ENCODE measurements at places on chromosomes 6 and 20.

DNA sequence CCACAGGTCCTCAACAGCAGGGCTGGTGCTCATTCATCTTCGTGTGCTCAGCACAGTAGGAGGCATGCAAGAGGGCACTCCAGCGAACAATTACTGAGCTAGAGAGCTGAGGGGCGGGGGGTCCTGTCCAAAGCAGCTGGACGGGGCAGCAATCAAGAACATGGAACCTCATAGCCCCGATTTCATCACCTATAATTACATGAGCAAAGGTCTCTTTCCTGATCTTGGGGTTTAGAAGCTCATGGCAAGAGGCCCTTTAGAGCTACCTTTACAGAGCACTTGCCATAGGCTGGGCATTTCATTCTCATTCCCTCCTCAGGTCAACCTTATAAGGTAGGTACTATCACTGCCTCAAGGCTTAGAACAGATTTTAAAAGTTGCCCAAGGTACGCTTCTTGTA lies 10.4 kb downstream of the MOCS1 start:
- no peak for DNase-seq

GRCh38 chr6:36050947-36051710 lies 23.5 kb downstream of the MAPK14 start:
- no peak for DNase-seq

GRCh38 chr20:43477193-43477592 lies 19.5 kb downstream of the SRSF6 start:
- DNase-seq = no peak

DNA sequence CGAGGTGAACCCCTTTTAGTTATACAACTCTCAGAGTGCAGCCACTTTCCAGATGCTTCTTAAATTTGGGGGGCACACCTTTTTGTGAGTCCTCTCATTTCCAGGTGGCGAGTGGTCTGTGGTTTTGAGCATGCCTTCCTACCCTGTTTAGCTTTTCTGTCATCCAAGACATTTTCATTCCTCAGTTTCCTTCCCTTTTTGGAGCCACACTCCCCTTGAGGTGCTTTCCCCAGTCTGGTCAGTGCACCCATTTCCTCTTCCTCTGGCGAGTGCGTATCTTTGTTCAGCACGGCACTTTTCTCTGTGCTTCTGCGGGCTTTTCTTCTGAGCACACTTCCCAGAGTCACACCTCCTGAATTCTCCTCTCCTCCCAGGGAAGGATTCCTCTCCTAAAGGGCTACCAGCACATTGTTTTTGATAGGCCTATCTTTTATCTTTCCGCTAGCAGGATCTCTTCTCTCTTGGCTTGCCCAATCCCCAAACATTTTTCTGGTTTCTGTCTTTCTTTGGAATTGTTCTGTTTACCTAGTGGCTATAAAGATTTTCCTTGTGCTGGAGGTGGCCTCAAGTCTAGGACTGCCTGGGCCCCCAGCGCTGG lies 1.4 kb downstream of the PHF20 start:
- DNase-seq = peak; percentile 22

- DNase-seq = peak; percentile 76
Measured at GRCh38 chr6:73388800-73389512, 5.7 kb upstream of the DDX43 start.

- peak; percentile 60 for DNase-seq
Measured at GRCh38 chr6:28941684-28942448, 18.1 kb upstream of the TRIM27 start.

DNA sequence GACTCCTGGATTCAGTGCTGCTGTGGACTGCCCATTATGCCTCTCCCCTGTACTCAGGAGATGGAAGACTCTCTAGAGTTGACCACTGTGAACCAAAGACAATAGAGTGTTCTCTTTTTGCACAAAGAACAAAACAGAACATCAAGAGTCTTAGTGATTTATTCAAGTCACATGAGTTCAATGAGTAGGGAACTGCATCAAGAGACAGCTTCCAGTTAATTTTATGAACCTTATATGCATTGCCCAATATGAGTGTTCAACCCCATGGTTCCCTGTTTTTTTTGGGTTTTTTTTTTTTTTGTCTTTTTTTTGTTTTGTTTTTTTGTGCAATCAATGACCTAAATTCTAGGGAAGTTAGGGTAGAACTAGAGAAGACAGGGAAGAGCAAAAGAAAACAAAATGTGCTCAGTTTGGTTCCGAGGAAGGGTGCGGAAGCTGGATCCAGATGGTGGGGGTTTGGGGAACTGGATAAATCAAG lies 224.3 kb downstream of the MAFB start:
- no peak for DNase-seq

DNA sequence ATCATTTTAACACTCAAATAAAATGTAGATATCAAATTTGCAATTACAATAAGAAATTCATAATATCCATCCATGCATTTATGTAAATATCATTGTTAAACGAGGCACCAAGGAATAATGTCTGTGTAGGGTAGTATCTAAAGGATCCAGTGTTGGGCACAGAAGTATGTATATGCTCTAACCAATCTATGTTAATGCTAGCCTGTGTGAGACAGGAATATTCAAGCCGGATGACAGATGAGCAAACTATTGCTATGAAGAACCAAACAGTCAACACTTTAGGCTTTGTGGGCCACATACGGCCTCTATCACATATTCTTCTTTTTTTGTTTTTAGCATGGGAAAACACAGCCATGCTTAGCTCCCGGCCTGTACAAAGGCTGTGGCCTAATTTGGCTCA lies 45.0 kb downstream of the HUS1B start:
- no peak for DNase-seq

- no peak for DNase-seq
Measured at GRCh38 chr6:167073679-167074274, 49.1 kb upstream of the CCR6 start.

- no peak for DNase-seq
Measured at GRCh38 chr6:147972448-147972847, 370.2 kb upstream of the SASH1 start.

DNA sequence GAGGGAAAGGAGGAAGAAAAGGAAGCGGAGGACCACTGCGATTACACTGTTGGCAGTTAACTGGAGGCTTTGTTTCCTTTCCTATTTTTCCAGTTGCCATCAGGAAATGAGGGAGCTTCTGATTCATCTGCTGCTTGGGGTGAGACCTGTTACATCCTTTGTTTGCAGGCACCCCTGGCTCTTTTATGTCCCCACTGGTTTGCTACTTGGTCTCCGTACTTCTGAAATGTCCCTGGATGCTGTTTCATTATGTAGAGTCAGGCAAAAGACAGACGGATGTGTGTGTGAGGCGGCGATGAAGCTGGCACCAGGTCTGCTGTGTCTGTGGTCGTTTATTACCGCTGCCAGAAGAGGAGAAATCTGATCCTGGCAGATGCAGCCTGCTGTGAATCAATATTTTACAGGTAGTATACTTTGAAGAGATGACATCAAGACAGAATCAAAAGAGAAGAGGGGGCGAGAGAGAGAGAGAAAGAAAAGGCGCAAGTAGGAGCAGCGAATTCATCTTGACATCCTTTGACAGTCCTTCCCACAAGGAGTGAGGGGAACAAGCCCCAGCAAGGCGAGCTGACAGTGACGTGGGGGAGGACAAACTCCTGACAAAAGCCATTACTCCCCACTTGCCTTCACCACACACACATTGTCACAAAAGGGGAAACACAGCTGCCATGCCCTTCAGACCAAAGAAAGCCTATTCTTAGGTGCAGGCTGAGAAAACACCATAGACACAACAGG lies 145.9 kb upstream of the FBXL4 start:
- DNase-seq = no peak

DNA sequence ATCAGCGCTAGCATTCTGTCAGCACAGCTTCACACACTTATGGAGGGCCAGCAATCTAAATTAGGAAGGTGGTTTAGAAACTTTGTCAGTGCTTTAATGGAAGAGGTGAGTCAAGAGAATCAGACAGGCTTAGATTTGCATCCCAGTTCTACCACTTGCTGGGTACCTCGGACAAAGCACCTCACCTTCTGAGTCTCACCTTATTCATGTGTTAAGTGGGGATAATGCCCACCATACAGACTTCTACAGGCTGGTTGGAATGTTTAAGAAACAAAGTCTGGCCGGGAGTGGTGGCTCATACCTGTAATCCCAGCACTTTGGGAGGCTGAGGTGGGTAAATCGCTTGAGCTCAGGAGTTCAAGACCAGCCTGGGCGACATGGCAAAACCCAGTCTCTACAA lies 12.2 kb upstream of the STK35 start:
- no peak for DNase-seq

GRCh38 chr6:85458782-85459181 lies 8.9 kb downstream of the NT5E start:
- no peak for DNase-seq

GRCh38 chr6:1745814-1746213 lies 136.1 kb downstream of the FOXC1 start:
- no peak for DNase-seq

DNA sequence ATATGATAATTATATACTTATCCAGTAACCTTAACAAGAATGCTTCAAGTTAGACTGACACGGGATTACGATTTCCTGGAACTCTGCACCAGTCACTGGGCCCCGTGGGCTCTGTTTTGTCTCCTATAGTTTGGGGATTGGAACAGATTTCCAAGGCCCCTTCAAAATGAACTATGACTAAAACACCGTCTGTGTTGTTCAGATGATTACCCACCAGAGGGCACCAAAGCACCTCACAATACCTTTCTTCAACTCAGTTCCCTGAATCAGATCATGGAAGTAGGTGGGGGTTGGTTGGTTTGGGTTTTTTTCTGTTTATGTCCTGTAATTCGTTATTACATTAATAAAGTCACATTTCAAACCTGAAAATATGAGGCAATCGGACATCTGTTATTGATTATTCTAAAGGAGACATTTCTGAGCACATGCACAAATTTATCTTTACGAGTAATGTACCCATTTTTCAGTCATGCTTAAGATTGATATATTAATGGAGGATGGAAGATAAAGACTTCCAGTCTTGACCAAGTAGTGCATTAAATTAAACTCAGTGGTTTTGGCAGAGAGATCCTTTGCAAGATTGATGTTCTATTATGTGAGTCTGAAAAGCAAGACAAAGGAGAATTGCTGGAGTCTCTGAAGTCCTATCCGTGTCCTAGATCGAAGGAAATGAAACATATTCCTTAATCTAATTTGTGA lies 112.0 kb upstream of the COL21A1 start:
- peak; percentile 63 for DNase-seq

DNA sequence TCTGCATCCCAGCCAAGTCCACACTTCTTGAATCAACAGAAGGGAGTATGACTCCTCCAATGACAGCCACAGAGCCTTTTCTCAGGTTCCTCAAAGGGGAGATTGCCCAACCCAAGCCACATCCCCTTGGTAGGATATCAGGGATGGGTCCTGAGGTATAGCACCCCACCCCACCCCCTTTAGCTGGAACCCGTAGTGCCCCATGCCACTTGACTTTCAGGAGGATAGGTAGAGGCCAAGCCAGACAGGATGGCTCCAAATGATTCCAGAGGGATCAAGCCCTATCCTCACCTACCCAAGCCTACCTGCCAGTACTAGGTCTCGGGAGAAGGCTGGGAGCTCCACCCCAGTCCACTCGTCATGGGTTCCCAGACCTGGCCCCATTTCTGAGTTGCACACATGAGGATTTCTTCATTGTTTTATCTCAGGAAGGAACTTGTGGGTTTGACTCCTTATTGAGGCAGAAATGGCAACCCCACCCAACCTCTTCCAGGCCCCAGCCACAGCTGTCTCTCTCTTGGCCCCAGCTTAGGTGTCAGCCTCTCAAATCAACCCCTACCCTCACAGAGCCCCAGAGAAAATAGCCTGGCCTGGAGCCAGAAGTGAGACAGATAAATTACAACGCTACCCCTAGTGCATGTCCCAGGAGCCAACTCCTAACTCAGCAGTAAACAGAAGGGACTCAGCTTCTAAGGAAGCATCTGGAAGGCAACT lies 3.6 kb downstream of the CCND3 start:
- no peak for DNase-seq

DNA sequence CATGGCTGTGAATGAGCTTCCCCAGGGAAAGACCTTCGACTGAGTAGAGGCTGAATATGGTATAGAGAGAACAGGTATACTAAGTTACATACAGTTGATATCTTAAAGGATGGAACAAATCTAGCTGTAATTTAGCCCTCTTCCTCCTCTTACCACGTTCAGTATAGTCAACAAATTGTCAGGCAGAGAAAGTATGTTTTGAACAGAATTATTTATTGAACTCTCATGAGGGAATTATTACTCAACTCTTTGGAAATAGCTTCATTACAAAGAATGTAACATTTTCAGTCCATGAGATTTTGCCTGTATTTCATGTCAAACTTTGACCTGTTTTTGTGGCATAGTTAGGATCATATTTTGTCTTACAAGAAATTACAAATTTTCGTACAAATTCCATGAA lies 63.0 kb downstream of the SH3BGRL2 start:
- no peak for DNase-seq

DNA sequence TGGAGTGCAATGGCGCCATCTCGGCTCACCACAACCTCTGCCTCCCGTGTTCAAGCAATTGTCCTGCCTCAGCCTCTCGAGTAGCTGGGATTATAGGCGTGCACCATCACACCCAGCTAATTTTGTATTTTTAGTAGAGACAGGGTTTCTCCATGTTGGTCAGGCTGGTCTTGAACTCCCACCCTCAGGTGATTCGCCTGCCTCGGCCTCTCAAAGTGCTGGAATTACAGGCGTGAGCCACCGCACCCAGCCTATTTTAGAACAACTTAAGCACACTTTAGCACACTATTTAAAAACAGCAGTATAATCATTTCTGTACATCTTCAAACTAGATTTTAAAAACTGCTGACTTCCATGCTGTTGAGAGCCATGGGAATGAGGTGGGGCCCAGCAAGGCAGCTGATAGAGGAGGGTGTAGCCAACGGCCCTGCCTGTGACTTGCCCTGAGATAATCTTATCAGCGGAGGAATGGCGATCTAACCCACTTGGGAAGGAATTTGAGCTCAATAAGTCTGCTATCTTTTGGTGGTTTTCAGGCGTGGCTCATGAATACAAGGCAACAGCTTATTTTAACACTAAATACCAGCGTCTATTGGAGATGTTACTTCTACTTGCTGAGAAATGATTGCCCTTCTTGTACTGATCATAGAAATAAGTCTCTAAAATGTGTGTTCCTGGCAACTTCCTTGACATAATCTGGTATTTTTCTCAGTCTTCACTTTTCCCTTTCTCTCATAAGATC lies 12.1 kb downstream of the ZDHHC14 start:
- peak; percentile 83 for DNase-seq

GRCh38 chr6:150189122-150189521 lies 46.3 kb downstream of the PPP1R14C start:
- DNase-seq = no peak

GRCh38 chr20:50215101-50215690 lies 24.6 kb downstream of the CEBPB start:
- no peak for DNase-seq

- no peak for DNase-seq
Measured at GRCh38 chr6:94401311-94401710, 982.0 kb upstream of the EPHA7 start.

GRCh38 chr6:89952105-89952671 lies 57.9 kb downstream of the GJA10 start:
- no peak for DNase-seq

GRCh38 chr20:24590178-24590982 lies 121.0 kb downstream of the SYNDIG1 start:
- no peak for DNase-seq

GRCh38 chr20:57620274-57620990 lies at the start of gene ZBP1:
TSS of gene ZBP1 (minus strand) at chr20:57620426. CDS start at chr20:57620295, 131 bp downstream.
- DNase-seq = no peak

GRCh38 chr20:51470499-51470820 lies 72.1 kb downstream of the NFATC2 start:
- no peak for DNase-seq

- no peak for DNase-seq
Measured at GRCh38 chr6:11231108-11231463, 1.4 kb downstream of the NEDD9 start.

GRCh38 chr6:149224399-149224798 lies 93.1 kb upstream of the TAB2 start:
- no peak for DNase-seq

GRCh38 chr20:44010162-44010704 lies 95.6 kb downstream of the TOX2 start:
- DNase-seq = peak; percentile 80
